Effector memory CD4-positive, alpha-beta T cell (primary cell): ENCODE measurements at places on chromosomes 6 and 20.

GRCh38 chr20:17138237-17138636 lies 88.6 kb upstream of the PCSK2 start:
- no peak overlapping the region for H3K4me3 ChIP-seq
- no peaks in the 10 kb centered on the region for H3K4me1 ChIP-seq

DNA sequence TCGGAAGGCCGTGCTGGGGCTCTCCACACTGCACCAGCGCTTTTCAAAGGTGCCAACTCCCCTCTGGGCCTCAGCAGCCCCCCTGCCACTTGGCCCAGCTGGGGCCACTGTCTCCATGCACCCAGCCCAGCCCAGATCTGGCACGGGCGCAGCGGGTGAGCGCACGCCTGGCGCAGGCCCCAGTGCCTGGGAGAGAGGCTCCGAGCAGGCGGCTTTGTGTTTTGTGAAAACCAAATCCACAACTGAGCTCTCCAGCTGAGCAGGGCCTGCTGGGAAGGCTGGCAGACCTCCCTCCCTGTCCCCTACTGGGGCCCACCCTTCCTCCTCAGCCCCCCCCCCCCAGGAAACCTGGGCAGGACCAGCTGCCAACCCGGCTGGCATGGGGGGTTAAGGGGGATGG lies 17.0 kb downstream of the MDGA1 start:
- no peak overlapping the region for H3K4me3 ChIP-seq
- H3K4me1 ChIP-seq = no peaks in the 10 kb centered on the region
- H3K27me3 ChIP-seq = no peaks in the 10 kb centered on the region
- no peaks in the 10 kb centered on the region for H3K36me3 ChIP-seq
- no peak overlapping the region for H3K27ac ChIP-seq

- no peak for DNase-seq
- H3K27me3 ChIP-seq = no peaks in the 10 kb centered on the region
- no peaks in the 10 kb centered on the region for H3K36me3 ChIP-seq
- no peaks in the 10 kb centered on the region for H3K4me1 ChIP-seq
Observed at GRCh38 chr20:60043435-60043834, 85.2 kb downstream of the CDH26 start.

DNA sequence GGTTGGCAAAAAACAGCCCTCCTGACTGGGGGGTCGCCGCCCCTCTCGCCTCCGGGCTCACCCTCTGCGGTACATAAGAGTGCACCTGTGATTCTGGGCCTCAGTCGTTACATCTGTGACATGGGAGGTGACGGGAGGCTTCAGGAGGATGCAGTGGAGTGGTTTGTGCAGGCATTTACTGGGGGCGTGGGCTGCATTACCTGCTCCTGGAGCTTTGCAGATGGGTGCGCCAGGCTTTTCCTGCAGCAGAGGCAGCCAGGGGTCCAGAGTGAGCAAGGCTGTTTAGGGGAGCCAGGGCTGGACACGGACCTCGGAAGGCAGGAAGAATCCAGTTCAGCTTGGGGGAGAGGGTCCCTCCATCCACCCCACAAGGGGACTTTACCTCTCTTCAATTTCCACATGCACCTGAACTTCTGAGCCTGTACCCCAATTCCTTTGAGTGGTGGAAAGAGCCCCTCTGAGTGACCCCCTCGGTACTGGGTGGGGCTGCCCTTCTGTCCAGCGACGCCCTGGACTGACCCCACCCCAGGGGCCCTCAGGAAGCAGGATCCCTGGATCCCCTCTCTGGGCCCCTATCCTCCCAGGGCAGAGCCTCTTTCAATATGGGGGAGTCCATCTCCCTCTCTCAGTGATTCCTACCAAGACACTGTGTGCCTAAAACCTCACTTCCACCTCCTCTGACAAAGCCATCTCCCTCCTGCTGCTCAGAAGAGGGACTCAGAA lies 134.0 kb downstream of the TAF4 start:
- no peaks in the 10 kb centered on the region for H3K27me3 ChIP-seq
- no peaks in the 10 kb centered on the region for H3K36me3 ChIP-seq
- no peaks in the 10 kb centered on the region for H3K4me1 ChIP-seq
- H3K4me3 ChIP-seq = no peak overlapping the region

DNA sequence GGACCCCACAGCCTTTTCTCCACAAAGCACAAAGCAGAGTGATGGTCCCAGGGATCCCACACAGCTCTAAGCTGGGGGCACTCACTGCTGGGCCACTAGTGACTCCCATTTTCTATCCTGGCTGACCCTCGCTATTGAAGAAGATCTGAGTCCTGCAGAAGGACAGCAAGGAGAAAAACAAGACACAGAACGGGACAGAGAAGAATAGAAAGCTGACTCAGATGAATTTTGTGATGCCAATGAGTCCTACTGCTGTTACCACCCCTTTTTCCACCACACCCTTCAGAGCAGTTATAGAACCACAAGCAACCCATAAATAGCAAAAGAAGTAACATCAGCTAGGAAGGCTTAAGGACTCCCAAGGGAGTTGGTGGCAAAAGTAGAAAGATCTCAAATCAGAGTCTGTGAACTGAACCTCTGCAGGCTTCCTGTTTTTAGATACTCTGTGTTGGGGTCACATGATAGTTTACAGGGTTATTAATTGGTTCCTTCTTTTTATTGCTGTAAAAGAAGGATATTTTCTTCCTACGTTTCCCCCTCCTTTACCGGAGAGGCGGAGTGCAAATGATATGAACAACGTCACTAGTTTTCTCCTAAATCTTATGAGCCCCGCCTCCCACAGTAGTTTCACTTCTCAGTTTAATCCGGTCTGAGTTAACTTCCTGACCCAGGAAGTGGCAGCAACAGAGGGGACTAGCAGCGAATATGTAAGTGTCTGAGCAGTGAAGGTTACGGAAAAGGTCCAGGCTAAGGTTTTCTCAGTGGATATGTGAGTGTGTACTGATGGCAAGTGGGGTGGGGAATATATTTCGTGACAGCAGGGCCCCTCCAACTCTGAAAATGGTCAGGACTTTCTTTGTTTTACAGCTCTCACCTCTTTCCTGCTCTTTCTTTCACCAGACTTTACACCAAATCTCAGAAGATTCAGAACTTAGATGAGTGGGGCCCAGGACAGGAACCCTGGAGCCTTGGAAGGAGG lies at the start of gene TRIM38:
Gene TRIM38, plus strand, starts transcription at position 654 of the 979 bp plus-strand sequence. CDS start 3,721 bp downstream, outside the sequence.
- peaks cover 60% of the 10 kb centered on the region for H3K4me1 ChIP-seq
- H3K36me3 ChIP-seq = peaks cover 18% of the 10 kb centered on the region
- DNase-seq = peak; percentile 77
- peak within 1 kb of the TSS; percentile 85 for H3K27ac ChIP-seq
- peak within 1 kb of the TSS; percentile 58 for H3K4me3 ChIP-seq

GRCh38 chr20:433300-433975 lies 25.3 kb downstream of the RBCK1 start:
- no peaks in the 10 kb centered on the region for H3K27me3 ChIP-seq
- DNase-seq = peak; percentile 54
- H3K36me3 ChIP-seq = peaks cover 22% of the 10 kb centered on the region
- H3K27ac ChIP-seq = peak overlapping the region; percentile 37

GRCh38 chr6:43454290-43454695 lies 1.1 kb downstream of the DLK2 start:
- H3K27ac ChIP-seq = peak overlapping the region; percentile 34
- no peaks in the 10 kb centered on the region for H3K27me3 ChIP-seq
- H3K36me3 ChIP-seq = peaks cover 17% of the 10 kb centered on the region
- peak overlapping the region; percentile 78 for H3K4me3 ChIP-seq
- peaks cover 12% of the 10 kb centered on the region for H3K4me1 ChIP-seq
